RPMI8226 (cell line): ENCODE measurements at places on chromosomes 7 and 10.

DNA sequence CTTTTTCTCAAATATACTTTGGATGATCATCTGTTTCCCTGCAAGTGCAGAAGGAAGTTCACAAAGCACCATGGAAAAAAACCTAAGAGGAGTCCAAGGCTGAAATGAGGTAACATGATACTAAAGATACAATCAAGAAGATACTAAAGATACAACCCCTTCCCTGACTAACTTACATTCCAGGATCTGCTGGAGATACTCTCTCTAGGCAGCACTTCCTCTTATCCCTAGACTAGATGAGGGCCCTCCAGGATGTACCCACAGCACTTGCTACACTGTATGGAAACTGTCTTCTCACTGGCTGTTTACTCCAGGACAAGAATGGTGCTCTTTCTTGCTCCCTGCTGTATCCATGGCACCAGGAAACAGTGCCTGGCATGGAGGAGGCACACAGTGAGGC lies 116.4 kb upstream of the NFE2L3 start:
- no peak for DNase-seq

DNA sequence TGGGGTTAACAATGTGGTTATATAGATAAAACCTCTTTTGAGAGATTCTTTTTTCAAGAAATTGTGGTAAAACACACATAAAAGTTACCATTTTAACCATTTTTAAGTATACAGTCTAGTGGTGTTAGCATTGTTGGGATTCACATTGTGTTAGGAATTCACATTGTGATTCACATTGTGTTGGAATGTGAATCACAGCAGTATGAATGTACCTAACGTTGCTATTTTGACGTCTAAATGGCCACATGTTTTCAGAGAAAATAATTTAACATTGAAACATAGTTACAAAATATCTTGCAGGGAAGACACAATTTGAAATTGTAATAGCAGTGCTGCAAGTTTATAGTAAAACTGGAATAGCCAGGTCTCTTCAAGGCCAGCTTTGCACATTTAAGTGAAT lies 129.0 kb downstream of the BICC1 start:
- no peak for DNase-seq

- no peak for DNase-seq
These were observed 4.8 kb upstream of the MTPAP start for GRCh38 chr10:30353851-30354250.

GRCh38 chr10:6175329-6176055 lies 27.2 kb upstream of the PFKFB3 start:
- no peak for DNase-seq

GRCh38 chr10:49139028-49139845 lies 5.4 kb upstream of the FAM170B start:
- DNase-seq: no peak

DNA sequence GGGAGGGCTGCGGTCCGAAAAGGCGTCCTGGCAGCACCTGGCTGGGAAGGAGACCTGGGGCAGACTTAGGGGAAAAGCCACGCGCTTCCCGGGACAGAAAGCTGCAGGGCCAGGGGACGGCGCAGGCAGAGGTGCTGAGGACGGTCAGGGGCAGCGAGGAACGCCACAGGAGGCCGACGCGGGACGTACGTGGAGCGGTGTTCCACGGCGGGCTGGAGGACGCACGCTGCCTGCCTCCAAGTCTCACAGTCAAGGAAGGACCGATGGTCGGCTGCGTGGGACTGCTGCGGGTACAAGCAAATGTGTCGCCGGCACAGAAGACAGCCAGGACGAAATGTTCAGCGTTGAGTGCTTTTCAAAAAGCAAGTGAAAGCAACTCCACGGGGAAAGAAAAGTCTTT lies 245.2 kb downstream of the ELFN1 start:
- no peak for DNase-seq

DNA sequence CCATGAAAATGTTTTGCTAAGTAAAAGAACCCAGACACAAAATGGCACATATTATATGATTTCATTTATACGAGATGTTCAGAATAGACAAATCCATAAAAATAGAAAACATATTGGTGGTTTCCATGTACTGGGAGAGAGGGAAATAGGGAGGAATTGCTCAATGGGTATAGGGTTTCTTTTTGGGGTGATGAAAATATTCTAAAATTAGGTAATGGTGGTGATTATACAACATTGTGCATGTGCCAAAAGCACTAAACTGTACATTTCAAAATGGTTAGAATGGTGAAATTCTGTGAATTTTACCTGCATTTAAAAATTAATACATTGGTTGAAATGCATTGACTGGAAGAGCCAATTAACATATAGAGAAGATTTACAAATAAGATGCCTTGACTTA lies 613.9 kb downstream of the TNS3 start:
- DNase-seq: no peak

GRCh38 chr10:77159538-77160110 lies 478.0 kb downstream of the KCNMA1 start:
- no peak for DNase-seq

- DNase-seq: no peak
These were observed 41.2 kb upstream of the COBL start for GRCh38 chr7:51357821-51358220.

DNA sequence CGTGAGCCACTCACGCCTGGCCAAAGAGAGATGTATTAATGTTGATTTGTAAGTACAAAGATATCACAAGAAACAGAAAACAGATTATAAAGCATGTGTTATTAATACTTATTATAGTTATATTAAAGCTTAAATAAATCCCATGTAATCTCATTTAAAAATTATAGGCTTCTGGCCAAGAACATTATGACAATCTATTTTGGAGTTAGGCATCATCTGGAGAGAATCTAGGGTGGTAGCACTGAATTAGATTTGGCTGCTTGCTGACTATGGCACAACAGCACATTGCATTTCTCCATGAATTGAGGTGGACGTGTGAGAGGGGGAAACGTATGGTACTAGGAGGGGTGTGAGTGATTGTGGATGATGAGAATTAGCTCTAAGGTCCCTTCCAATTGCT lies 16.8 kb upstream of the SLC16A12 start:
- DNase-seq: no peak

GRCh38 chr7:77537136-77537777 lies at the start of gene PTPN12:
Gene PTPN12, plus strand, starts transcription at chr7:77537295. Its CDS starts 252 bp downstream, at chr7:77537547.
- DNase-seq: peak; percentile 54

DNA sequence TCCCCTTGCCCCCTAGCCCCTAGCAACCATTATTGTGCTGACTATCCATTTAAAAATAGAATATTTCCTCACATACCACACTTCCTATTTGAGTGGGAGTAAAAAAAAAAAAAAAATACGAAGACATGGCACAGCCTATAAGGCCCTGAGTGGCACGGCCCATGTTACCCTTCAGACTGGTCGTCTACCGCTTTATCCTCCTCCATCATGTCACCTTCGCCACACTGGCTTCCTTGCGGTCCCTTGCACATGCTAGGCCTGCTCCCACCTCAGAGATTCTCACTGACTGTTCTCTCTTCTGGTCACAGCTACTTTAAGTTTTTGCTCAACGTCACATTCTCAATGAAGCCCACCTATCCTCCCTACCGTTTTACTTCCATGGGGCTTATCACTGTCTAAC lies 130.3 kb downstream of the ATE1 start:
- DNase-seq: no peak

DNA sequence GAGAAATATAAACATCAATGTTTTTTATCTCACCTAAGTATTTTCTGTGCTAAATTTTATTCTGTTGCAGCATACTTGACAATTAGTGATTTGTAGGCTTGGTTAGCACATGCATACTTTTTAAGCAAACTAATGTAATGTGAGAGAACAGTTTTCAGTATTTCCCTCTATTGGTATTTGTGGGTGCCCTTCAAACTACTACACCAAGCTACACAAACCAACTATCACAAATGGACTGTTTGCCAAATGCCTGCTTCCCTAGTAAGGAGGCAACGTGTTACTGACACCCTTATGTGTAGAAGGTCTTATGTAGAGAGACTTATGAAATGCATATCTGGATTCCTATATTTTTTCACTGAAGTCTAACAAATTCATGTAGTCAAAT lies 98.4 kb upstream of the FZD1 start:
- DNase-seq: no peak

GRCh38 chr7:12643001-12643643 lies 44.3 kb upstream of the ARL4A start:
- no peak for DNase-seq

- DNase-seq: no peak
These were observed 17.5 kb upstream of the KIF20B start for GRCh38 chr10:89683883-89684282.

GRCh38 chr10:117545141-117546019 lies 2.8 kb downstream of the EMX2 start:
- DNase-seq: no peak

DNA sequence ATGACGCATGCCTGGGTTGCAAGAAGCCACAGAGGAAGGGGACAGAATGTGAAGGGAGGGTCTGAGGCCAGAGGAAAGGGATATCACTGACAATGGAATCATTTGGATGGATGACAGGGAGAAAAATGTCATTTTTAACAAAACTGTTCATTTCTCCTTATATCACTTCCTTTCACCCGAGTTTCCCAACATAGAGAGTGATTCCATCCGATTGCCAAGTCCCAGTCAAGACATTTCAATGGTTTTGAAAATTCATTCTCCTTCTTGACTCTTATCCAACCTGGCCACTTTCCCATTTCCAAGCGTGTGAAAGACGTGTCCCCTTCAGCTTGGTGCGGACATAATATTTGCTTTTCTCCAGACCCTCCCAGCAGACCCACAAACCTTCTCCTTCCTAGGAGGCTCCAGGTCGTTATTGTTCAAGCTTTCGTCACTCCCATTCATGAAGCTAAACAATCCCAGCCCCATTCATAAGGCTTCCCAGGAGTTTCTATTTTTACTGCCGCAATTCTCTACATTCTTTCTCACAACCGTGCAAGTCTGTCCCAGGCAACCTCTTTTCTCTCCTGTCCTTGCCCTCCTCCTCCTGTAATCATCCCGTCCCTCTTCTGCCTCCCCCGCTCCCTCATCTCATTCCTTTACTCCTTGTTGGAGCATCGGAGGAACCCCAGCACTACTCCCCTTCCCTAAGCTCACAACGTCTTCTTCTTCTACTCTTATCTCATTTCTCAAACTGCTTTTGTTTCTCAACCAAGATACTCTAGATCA lies 301.3 kb upstream of the KLF6 start:
- DNase-seq: no peak

GRCh38 chr10:33065111-33065510 lies 107.1 kb upstream of the ITGB1 start:
- DNase-seq: no peak

DNA sequence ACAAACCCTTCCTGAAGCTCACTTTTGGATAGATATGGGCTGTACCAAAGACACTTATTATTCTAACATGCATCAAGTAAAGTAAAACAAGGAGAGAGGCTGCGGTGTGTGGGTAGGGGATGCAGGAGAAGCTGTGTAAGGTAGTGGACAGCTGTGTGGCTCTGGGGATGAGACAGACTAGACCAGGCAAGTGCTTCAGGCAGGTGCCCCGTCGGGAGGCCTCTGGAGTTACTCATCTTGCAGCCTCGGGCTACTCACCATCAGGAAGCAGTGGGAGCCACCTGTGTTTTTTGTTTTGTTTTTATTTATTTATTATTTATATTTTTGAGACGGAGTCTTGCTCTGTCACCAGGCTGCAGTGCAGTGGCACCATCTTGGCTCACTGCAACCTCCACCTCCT lies 49.3 kb upstream of the NCAPG2 start:
- no peak for DNase-seq

- no peak for DNase-seq
These were observed 10.8 kb upstream of the SEMA3C start for GRCh38 chr7:80929619-80930018.

DNA sequence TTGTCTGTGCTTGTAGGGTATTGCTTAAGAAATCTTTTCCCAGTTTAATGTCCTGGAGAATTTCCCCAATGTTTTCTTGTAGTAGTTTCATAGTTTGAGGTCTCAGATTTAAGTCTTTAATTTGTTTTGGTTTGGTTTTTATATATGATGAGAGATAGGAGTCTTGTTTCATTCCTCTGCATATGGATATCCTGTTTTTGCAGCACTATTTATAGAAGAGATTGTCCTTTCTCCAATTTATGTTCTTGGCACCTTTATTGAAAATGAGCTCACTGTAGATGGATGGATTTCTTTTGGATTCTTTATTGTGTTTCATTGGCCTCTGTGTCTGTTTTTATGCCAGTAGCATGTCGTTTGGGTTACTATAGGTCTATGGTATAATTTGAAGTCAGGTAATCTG lies 20.2 kb downstream of the ADIRF start:
- DNase-seq: no peak

DNA sequence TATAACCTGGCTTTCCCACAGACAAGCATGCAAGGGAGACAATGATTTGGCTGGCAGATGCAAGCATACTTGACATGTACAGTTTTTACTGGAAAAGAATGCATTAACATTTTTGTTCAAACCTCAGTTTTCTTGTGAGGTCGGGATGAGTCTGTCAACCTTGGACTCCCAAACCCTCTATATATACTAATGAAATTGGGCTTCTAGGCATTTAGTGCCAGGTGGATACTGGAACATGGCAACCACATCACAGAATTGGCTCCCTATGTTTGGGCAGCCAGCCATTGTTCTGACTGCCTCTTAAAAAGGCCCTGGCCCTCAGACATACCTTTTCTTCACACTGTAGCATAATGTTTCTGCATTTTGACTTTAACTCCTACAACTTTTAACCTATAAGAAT lies 39.1 kb downstream of the CDK6 start:
- no peak for DNase-seq
